SIG-M5 (cell line): ENCODE measurements at places on chromosomes 1 and 21.
A peak's percentile ranks its signal among the peaks of the same experiment; 100 is the strongest.

DNA sequence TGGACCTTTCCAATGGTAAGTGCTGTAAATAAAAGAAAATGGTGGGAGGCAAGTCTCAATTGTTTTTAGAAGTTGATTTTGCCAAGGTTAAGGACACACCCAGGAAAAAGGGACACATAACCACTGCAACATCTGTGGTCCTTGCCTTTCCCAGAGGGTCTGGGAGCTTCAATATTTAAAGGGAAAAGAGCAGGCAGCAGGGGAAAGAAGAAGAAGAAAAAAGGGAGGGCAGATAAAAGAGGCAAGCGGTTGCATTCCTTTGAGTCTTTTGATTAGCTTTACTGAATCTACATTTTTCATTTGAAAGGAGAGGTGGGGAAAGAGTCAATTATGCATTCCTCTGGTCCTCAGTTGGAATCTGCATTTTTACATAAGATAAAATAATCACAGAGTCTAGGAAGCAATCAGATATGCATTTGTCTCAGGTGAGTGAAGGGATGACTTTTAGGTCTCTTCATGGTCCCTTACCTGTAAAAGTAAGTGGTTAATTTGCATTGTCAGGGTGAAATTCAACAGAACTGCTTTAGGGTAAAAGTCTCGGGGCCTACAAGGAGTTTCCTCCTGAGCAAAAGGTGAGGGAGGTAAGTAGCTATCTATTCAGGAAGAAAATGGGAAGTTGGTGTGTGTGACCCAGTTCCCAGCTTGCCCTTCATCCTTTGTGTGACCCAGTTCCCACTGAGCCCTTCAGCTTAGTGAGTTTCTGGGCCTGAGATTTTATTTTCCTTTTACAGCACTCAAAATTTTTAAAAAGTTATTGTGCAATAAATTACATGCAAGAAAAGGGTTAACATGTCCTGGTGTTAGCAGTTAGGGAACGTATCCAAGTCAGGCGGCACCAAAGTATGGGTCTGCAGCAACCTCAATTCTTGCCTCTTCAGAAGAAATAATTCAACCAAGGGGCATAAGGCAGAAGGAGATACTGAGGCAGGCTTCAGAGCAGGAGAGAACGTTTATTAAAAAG lies 8.6 kb upstream of the CNIH3 start:
- DNase-seq: no peak

GRCh38 chr21:45409466-45410150 lies 4.6 kb downstream of the COL18A1 start:
- DNase-seq: no peak

DNA sequence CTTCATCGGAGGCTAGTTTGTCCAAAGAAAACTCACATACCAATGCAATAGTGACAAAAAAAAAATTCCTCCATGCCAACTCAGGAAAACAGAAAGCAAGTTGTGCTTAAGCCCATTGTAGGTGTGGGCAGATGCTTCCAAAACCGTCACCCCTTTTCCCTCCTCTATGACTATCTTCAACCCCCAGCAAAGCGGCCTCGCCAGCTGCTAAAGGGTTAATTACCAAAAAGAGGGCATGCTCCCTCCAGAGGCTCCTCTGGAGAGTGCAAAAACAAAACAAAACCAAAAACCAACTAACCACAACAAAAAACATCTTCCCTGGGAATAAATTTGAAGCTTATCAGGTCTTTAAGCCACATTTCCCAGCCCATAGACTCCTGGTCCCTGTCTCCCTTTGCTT lies 1.2 kb downstream of the LMOD1 start:
- no peak for DNase-seq

DNA sequence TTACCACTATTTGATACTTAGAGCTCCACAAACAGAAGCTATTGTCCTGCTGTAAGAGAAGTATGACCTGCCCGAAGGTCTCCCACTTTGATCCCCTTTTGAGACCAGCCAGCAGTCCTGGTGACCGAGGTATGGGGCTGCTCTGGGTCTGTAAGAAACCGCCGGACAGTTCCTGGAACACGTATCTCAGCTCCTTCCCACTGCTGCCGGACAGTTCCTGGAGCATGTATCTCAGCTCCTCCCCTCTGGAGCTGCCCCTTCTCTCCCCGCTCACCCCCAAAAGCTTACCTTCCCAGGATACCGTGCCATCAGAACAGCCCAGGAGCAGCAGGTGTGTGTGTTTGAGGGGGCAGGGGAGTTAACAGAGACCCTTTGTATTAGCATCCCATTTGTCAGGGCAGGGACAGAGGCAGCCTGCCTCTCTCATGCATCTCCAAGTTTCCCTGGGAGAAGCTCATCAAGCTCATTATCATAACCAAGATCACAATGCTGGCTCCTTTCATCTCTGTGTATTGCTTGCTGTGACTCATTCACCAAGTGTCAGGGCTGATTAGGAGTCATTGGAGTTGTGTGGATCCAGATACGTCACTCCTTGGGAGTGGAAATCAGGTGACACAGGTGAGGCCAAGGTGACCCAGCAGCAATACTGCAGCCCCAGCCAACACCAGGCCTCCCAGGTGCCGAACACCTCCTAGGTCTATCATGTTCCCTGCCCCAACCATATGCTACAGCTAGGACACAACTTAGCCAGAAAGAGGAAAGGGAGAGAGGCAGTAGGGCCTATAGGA lies 25.3 kb downstream of the OPTC start:
- DNase-seq: no peak

DNA sequence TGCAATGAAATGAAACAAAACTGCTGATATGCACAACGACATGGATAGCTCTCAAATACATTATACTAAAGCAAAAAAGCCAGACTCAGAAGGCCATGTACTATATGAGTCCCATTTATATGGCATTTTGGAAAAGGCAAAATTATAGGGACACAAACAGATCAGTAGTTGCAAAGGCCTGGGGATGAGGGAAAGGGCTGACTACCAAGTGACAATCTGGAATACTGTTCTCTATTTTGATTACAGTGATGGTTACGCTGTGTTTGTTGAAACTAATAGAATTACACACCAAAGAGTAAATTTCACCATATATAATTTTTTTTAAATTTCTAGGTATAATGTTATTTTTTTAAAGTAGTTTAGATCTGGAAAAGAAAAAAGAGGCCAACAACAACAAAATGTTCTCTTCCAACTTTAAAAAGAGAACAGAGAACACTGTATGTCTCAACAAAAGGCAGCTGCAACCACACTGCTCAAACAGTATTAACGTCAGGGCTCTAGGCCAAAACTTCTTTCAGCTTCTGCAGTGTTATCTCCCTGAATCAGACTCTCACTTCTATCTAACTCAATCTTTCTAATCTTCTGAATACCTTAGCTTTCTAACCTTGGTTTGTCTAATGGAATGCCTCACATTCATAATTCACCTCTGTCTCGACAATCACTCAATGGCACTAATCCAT lies 75.8 kb downstream of the FOXJ3 start:
- no peak for DNase-seq

GRCh38 chr1:197715806-197716205 lies 59.5 kb downstream of the DENND1B start:
- DNase-seq: no peak

DNA sequence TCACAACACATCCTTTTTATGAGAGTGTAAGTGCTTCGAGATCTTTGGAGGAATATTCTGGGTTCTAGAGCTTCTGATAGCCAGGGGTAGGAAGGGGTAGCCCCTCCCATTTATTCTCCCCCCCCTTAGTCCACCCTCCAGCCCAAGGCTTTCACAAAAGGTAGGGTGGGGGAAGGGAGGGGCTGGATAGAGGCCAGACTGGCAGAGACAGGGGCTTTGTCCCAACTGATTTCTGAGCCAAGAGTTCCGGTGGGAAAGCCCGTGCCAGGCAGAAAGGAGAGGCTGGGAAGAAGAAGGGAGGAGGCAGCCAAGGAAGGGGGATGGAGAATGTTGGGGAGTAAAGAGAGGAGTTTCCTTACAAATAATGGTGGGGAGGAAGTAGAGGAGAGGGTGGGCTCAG lies 3.1 kb downstream of the BCAN start:
- DNase-seq: no peak

- DNase-seq: no peak
Observed at GRCh38 chr21:32206631-32207405, 72.0 kb downstream of the MIS18A start.

- no peak for DNase-seq
Observed at GRCh38 chr1:181743878-181744312, 260.6 kb downstream of the CACNA1E start.

DNA sequence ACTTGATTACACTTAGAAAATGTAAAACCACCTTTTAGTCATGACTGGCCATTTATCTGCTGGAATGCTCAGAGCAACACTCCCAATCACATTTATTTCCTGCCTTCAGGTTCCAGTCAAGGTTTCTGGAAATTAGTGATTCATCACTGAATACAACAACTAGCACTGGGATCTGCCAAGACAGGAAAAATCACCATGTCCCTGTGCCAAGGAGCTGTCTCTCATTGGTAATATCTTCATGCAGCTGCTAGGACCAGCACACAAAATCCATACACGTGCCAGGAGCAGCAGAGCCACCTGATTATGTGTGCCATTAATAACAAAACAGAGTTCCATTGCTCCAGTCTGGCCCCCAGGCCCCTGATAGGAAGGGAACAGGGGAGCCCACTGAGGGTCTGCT lies 194.6 kb downstream of the TNR start:
- no peak for DNase-seq

- no peak for DNase-seq
Observed at GRCh38 chr1:22500471-22500870, 48.8 kb downstream of the ZBTB40 start.

DNA sequence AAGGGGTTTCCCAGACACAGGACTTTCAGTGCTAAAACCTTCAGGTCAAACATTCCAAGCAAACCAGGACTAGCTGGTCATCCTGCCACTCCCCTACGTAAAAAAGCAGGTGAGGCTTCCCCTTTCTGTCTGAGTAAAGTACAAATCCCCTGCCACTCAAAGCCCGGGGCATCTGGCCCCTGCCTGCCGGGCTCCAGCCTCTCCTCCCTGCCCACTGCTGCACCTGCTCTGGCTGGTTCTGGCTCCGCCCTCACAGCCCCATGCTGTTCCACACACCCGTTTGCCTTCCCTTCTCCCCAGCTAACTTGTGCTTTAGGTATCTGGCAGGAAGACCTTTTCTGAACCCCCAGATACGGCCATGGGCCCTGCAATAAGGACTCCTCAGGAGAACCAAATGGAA lies 23.3 kb upstream of the S100A7 start:
- no peak for DNase-seq

DNA sequence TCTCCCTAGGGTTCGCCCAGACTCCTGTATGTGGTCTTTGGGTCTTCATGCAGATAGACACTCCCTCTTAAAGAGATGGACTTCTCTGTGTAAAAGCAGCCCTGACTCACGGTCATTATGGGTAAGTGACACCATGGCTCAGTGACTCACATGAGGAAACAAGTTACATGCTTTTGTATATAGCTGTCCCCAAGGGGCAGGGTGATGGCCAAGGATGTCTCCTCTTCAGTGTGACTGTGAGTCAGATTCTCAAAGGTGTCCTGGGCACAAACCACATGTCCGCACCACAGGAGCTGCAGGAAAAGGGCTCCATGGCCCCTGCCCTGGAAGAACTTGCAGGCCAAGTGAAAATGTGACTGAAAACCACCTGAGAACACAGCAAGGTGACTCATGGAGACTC lies 380.4 kb downstream of the NPHP4 start:
- no peak for DNase-seq

DNA sequence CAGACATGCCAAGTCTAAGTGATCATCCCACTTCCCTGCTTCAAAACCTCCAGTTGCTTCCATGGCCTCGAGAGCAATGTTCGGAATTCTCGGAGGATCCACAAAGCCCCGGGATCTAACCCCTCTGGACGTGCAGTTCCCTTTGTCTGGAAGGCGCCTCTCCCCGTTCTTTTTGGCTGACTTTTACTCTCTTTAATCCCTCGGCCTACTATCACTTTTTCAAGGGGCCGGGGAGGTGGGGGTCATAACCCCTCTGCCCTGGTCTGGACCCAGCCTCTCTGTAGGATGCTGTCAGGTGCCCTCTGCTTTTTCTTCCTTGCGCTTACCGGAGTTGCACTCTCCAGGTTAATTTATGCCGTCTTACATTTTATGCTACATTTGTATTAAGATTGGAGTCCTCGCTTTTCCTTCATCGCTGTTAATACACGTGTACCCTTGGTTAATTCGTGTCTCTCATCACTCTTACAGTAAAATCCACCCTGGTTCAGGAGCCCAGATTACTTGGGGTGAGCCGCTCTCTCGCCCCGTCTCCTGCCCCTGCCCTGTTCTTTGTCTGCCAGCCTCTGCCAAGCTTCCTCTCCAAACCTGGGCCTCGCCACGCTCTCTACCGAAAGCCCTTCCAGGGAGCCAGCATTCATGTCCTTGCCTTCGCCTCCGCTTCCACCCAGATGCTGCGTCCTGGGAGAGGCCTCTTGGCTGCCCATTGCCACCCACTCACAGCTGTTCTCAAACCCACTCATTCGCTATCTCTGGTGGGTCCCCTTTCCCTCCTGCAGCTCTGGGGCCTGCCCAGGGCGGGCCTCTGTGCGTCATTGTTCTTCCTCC lies 448.6 kb downstream of the CAMTA1 start:
- DNase-seq: no peak

GRCh38 chr1:46001081-46001785 lies 131.2 kb downstream of the PIK3R3 start:
- no peak for DNase-seq

DNA sequence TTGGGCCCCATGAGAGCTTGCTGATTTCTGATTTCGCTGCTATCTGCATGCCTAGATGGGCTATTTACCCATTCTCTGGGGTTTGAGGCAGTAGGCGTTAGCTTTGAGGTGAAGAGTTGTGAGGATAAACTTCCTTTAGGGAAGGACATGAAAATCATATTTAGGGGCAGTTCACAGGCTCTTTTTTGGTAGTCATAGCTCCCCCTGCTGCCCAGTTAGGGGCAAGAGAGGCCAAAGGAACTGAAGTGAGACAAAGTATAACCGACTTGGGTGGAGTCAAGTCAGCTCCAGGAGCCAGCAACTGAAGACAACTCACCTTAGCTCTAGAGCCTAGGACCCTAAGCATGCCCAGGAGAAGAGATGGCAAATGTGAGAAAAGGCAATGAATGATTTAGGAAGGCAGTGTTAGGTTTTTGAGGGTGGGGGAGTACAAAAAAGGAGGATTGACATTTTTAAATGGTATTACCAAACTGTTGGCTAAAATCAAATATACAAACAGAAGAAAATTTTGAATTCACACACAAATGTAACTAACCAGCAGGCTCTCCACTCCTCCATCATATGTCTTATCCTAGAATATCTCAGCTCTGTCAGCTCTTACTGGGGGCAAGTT lies 625.2 kb downstream of the LMO4 start:
- no peak for DNase-seq

DNA sequence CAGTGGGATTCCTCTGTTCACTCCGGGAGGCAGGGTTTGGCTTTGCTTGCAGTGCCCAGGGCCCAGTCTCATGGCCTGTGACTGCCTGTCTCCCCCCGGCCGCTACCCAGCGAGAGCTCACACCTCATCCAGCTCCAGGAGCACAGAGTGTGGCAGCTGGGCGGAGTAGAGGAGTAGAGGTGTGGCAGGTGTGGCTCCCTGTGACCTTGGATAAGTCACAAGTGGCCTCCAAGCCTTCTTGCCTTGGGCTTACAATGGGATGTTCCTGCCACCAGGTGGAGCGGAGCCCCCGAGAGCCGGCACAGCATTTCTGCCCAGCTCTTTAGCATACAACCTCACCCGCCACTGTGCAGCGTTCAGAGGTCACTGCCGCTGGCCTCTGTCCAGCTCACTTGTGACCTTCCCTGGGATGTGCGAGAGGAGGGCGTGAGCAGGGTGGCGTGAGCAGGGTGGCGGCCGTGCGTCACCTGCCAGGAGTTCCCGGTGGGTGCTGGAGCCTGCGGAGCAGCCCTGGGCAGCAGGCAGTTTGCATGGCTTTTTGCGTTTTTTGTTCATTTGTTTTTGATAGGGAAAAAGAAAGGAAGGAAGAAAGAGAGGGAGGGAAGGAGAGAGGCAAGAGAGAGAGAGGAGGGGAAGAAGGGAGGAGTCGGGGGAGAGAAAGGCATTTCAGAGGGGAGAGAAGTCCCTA lies 42.4 kb downstream of the CRYAA start:
- no peak for DNase-seq

- peak; percentile 30 for DNase-seq
Observed at GRCh38 chr21:43842742-43843141, 22.3 kb upstream of the AGPAT3 start.
